ENCODE measurements at places on chromosomes 3 and 15. TPM values are rescaled to one million over a fixed set of nuclear protein-coding genes. Genes with fewer than 3 reads are reported as not detected.

SLC9C1 gene
- total RNA-seq, result not detected

CHRNA5 gene
- total RNA-seq, result 0.36 TPM

PAK6 gene
- not detected for total RNA-seq

IQCF5 gene
- total RNA-seq, result not detected

SLC12A1 gene
- total RNA-seq, result not detected

CCDC33 gene
- not detected for total RNA-seq
